Left ventricle myocardium inferior (tissue), 1 donor: ENCODE measurements at places on chromosomes 5 and 9. TPM values are rescaled to one million over a fixed set of nuclear protein-coding genes. Genes with fewer than 3 reads are reported as not detected.
A peak's percentile ranks its signal among the peaks of the same experiment; 100 is the strongest.

GRCh38 chr5:153233933-153234332 lies 256.5 kb upstream of the GRIA1 start:
- DNase-seq: no peak
- no peaks in the 10 kb centered on the region for H3K36me3 ChIP-seq
- H3K4me3 ChIP-seq: no peak overlapping the region
- peaks cover 8% of the 10 kb centered on the region for H3K27me3 ChIP-seq
- no peak overlapping the region for H3K27ac ChIP-seq

DNA sequence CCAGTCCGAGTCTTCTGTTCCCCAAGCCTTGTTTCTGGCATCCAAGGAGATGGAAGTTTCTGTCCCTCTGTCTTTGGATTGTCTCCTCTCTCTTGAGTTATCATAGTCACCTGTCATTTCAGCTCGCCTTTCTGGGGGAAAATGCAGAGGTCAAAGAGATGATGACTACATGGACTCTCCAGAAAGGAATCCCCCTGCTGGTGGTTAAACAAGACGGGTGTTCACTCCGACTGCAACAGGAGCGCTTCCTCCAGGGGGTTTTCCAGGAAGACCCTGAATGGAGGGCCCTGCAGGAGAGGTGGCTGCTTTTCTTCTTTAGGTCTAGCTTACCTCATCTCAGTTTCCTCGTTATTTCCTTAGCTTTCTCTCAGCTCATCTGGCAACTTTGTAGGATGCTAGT lies 25.1 kb downstream of the ERAP2 start:
- H3K4me1 ChIP-seq: no peaks in the 10 kb centered on the region
- H3K27me3 ChIP-seq: no peaks in the 10 kb centered on the region
- H3K36me3 ChIP-seq: peaks cover 58% of the 10 kb centered on the region
- no peak overlapping the region for H3K4me3 ChIP-seq
- no peak overlapping the region for H3K27ac ChIP-seq

DNA sequence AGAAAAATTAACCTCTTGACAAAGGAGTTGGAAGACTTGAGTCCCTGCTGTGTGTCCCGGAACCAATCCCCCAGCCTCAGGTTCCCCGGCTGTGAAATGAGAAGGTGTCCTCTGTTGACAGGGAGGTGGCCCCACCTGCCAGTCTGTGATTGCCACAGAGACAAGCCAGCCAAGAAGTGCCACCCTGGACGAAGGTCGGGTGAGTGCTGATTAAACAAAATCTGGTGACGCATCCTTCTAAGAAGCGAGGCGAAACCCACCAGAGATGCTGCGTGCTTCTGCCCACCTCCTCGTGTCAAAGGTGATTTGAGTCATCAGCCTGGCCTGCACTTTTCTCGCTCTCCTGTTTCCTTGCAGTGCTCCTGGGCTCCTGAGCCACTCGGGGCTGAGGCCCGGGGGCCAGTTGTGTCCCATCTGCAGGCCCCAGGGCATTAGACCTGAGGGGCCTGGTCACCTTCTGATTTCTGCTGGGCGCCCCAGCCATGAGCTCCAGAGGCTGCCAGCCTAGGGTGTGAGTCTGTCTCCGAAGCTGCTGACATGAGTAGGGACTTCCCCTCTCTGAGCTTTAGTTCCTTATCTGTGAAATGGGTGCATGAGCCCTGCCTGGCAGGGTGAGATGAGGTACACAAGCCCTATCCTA lies 28.7 kb downstream of the NEK6 start:
- no peak for DNase-seq
- H3K36me3 ChIP-seq: no peaks in the 10 kb centered on the region
- H3K27ac ChIP-seq: peak overlapping the region; percentile 76

GRCh38 chr5:93090698-93091097 lies 490.3 kb downstream of the NR2F1-AS1 start:
- no peaks in the 10 kb centered on the region for H3K27me3 ChIP-seq
- no peak overlapping the region for H3K4me3 ChIP-seq
- peaks cover 3% of the 10 kb centered on the region for H3K4me1 ChIP-seq
- no peak for DNase-seq
- no peaks in the 10 kb centered on the region for H3K36me3 ChIP-seq

- H3K27me3 ChIP-seq: no peaks in the 10 kb centered on the region
- no peak for DNase-seq
- no peaks in the 10 kb centered on the region for H3K36me3 ChIP-seq
- H3K27ac ChIP-seq: no peak overlapping the region
- H3K4me3 ChIP-seq: no peak overlapping the region
Observed at GRCh38 chr5:13356226-13356625, 588.3 kb downstream of the DNAH5 start.

GRCh38 chr5:106135473-106135872 lies 1535.3 kb downstream of the EFNA5 start:
- no peak for DNase-seq
- no peak overlapping the region for H3K4me3 ChIP-seq
- no peak overlapping the region for H3K27ac ChIP-seq
- H3K36me3 ChIP-seq: no peaks in the 10 kb centered on the region
- H3K4me1 ChIP-seq: no peaks in the 10 kb centered on the region

TRAPPC13 gene
- total RNA-seq: 23.3 TPM

PDLIM4 gene
- total RNA-seq: 4.8 TPM

- peaks cover 28% of the 10 kb centered on the region for H3K4me1 ChIP-seq
- H3K36me3 ChIP-seq: no peaks in the 10 kb centered on the region
- H3K27ac ChIP-seq: peak overlapping the region; percentile 57
Observed at GRCh38 chr5:60700416-60700757, 421 bp upstream of the DEPDC1B start.

DNA sequence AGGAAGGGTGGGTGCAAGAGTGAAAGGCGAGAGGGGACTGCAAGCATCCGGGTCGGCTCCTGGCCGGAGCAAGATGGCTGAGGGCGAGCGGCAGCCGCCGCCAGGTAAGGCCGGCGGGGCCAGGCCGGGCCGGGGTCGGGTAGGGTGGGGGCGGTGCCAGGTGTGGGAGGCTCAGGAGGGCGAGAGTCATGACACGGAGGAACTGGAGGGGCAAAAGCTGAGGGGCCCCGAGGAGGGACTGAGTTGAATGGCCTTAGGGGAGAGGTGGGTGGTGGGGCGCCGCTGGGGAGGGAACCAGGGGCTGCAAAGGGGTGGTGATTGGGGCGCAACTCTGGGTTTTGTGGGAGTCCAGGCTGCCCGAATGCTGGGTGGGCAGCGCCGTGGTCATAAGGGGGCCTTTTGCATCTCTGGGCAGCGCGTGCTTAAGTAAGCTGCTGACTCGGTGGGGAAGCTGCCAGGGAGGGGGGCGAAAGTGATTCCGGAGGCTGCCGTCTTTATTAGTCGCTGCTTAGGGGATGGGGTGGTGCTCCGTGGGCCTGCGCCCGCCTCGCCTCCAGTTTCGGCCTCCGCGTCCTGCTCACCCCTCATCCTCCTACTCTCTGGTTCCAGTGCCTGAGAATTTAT lies 425 bp downstream of the PTPA start:
- H3K4me3 ChIP-seq: peak overlapping the region; percentile 89
- no peaks in the 10 kb centered on the region for H3K27me3 ChIP-seq
- DNase-seq: no peak

PCDHGA4 gene
- total RNA-seq: 7.3 TPM

DNA sequence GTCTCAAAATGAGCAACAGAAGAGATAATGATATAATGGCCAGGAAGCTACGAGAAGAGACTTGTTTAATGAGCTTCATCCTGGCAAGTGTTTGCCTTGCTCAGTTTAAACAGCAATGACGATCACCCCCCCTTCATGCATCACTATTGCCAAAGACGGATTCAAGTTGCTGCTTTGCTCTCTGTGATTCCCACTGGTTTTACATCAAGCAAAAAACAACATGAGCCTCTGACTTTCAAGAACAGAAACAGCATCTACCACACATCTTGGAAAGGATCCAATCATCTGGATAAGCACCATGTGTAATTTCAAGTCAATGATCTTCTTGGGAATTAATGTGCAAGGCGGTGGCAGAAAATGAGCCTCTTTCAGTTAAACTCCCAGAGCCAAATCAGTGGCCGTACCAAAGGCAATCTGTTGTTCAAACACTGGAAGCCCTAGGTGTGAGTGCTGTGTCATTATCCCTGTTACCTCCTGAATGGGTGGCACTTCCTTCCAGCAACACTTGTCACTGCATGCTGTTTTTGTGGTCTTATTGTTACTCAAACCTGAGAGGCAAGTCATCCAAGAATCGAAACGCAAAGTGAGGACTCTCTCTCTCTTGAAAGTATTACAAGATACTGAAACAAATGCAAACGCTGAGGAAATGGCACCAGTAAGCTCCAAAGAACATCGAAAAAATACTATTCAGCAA lies 72.8 kb downstream of the MED27 start:
- H3K27me3 ChIP-seq: no peaks in the 10 kb centered on the region
- H3K4me1 ChIP-seq: peaks cover 34% of the 10 kb centered on the region
- no peak for DNase-seq
- H3K4me3 ChIP-seq: no peak overlapping the region
- H3K36me3 ChIP-seq: no peaks in the 10 kb centered on the region

- no peak overlapping the region for H3K27ac ChIP-seq
- no peaks in the 10 kb centered on the region for H3K4me1 ChIP-seq
- peaks cover 10% of the 10 kb centered on the region for H3K27me3 ChIP-seq
Observed at GRCh38 chr5:109605207-109605730, 84.5 kb upstream of the MAN2A1 start.

DNA sequence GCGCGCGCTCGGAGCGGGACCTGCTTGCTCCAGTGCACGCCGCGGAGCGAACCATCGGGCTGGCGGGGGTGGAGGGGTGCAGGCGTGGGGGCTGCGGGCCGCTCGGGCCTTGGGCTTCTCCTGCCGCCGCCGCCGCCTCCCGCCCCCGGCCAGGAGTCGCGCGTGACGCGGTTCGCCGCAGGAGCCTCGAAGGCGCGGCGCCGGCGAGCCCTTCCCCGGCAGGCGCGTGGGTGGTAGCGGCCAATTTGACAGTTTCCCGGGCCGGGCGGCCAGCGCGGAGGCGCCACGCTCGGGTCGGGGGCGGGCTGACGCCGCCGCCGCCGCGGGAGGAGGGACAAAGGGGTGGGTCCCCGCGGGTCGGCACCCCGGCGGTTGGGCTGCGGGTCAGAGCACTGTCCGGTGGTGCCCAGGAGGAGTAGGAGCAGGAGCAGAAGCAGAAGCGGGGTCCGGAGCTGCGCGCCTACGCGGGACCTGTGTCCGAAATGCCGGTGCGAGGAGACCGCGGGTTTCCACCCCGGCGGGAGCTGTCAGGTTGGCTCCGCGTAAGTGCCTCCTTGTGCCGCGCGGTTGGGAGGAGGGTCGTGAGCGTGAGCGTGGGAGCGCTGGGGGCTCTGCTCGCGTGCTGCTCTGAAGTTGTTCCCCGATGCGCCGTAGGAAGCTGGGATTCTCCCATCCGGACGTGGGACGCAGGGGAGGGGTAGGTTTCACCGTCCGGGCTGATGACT lies at the start of gene TJP2:
Gene TJP2 (plus strand): TSS at position 387 of the 725 bp plus-strand sequence. CDS start 96 bp downstream, at position 483.
- peak within 1 kb of the TSS; percentile 94 for H3K27ac ChIP-seq
- no peaks in the 10 kb centered on the region for H3K36me3 ChIP-seq
- H3K27me3 ChIP-seq: no peaks in the 10 kb centered on the region
- peak within 1 kb of the TSS; percentile 79 for H3K4me3 ChIP-seq
- peaks cover 87% of the 10 kb centered on the region for H3K4me1 ChIP-seq
- DNase-seq: peak; percentile 79

KCNT1 gene
- total RNA-seq: 3.3 TPM
